ENCODE measurements at places on chromosomes 4 and X. TPM values are rescaled to one million over a fixed set of nuclear protein-coding genes. Genes with fewer than 3 reads are reported as not detected.

AFM gene
- total RNA-seq = not detected

PAK3 gene
- not detected for total RNA-seq

F8A2 gene
- total RNA-seq = not detected

CC2D2A gene
- not detected for total RNA-seq

CT45A1 gene
- not detected for total RNA-seq

NIPAL1 gene
- 1.1 TPM for total RNA-seq

OTUD6A gene
- total RNA-seq = not detected

SLC6A14 gene
- total RNA-seq = not detected

NAP1L5 gene
- 3.3 TPM for total RNA-seq

- H3K4me3 ChIP-seq = no peak overlapping the region
- H3K27me3 ChIP-seq = peaks cover 5% of the 10 kb centered on the region
- no peaks in the 10 kb centered on the region for H3K4me1 ChIP-seq
- H3K36me3 ChIP-seq = no peaks in the 10 kb centered on the region
- H3K27ac ChIP-seq = no peak overlapping the region
Measured at GRCh38 chr4:13700021-13700857, 72.7 kb upstream of the BOD1L1 start.

DNA sequence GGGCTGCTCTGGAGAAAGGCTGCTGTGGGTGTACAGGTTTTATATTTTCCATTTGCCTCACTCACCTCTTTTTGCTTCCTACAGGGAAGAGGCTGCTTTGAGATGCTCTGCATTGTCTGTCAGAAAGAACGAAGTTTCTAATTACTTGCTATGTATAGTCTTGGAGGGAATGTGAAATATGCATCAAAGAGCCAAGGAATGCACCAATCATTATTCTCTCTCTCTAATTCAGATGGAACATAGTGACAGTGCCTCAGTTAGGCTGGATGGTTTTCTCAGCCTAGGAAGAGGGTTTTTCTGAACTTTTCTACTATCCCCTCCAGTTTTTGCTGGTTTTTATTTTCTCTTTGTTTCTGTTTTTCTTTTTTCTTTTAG lies 106.8 kb upstream of the SLC4A4 start:
- peaks cover 27% of the 10 kb centered on the region for H3K27me3 ChIP-seq
- no peak overlapping the region for H3K27ac ChIP-seq
- DNase-seq = no peak
- H3K4me3 ChIP-seq = no peak overlapping the region
- H3K4me1 ChIP-seq = peaks cover 2% of the 10 kb centered on the region

DNA sequence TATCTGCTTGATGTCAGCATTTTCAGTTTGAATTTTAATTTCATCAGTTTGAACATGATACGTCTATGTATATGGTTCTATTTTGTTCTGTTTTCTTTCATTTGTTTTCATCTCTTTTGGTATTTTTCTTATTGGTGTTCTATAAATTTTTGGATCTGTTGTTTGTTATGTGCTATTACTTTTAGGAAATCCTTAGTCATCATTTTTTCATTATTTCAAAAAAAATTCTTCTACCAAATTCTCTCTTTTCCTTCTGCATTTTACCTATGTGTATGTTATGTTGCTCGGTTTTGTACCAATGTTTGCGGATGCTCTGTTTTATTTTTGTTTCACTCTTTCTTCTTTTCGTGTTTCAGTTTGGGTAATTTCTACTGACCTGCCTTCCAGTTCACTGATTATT lies 32.8 kb downstream of the NPY2R start:
- no peak for DNase-seq
- H3K4me1 ChIP-seq = no peaks in the 10 kb centered on the region
- no peaks in the 10 kb centered on the region for H3K36me3 ChIP-seq
- H3K27me3 ChIP-seq = no peaks in the 10 kb centered on the region
- no peak overlapping the region for H3K27ac ChIP-seq

DNA sequence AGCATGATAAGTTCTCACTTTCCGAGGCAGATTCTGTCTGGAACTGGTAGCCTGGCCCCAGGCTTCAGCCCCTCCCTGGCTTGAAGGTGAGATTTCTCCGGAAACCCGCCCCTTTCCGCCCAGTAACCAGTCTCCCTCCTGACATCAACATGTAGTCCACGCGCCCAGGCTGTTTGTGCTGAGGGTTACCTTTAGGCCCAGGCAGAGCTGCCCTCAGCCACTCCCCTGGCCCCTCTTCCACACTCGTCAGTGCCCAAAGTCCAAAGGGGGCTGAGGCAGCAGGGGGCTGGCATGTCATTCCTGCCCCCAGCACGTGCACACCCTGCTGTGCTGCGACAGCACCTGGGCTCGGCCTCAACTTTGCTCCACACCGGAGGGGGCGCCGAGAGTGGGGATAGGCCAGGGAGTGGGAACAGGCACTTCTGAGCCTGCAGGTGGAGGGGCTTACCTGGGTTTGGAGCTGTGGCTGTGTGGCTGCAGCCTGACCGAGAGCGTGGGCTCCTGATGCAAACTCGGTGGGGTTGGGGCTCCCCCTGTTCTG lies 69.5 kb upstream of the ANK2 start:
- DNase-seq = no peak
- peaks cover 1% of the 10 kb centered on the region for H3K27me3 ChIP-seq

- no peak overlapping the region for H3K4me3 ChIP-seq
- no peaks in the 10 kb centered on the region for H3K4me1 ChIP-seq
- no peaks in the 10 kb centered on the region for H3K27me3 ChIP-seq
- H3K27ac ChIP-seq = no peak overlapping the region
- DNase-seq = no peak
Measured at GRCh38 chr4:116361790-116362189, 723.6 kb downstream of the TRAM1L1 start.

DNA sequence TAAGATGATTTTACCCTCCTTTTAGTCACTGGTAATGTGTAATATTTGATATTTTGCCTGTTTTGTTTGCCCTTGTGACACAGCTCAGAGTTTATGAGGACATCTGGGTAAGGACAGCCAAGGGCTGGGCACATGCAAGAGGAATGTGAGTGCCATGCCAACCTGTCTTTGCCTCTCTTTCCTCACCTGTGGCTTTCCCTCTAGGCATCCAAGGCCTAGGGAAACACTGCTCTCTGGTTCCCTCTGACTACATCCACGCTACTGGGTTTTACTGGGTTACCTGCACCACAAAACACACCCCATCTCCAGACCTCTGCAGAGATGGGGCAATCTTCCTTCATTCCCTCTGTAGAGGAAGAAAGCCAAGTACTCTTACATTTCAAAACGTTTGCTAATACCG lies 7.7 kb downstream of the HPGDS start:
- peak overlapping the region; percentile 44 for H3K27ac ChIP-seq
- no peak for DNase-seq
- peaks cover 9% of the 10 kb centered on the region for H3K4me1 ChIP-seq
- H3K36me3 ChIP-seq = no peaks in the 10 kb centered on the region
- no peak overlapping the region for H3K4me3 ChIP-seq

- no peaks in the 10 kb centered on the region for H3K36me3 ChIP-seq
- no peak for DNase-seq
- H3K4me1 ChIP-seq = no peaks in the 10 kb centered on the region
- no peak overlapping the region for H3K27ac ChIP-seq
- no peaks in the 10 kb centered on the region for H3K27me3 ChIP-seq
Measured at GRCh38 chr4:12612876-12613275, 871.3 kb downstream of the RAB28 start.
